ENCODE measurements at places on chromosomes 2 and 18.

DNA sequence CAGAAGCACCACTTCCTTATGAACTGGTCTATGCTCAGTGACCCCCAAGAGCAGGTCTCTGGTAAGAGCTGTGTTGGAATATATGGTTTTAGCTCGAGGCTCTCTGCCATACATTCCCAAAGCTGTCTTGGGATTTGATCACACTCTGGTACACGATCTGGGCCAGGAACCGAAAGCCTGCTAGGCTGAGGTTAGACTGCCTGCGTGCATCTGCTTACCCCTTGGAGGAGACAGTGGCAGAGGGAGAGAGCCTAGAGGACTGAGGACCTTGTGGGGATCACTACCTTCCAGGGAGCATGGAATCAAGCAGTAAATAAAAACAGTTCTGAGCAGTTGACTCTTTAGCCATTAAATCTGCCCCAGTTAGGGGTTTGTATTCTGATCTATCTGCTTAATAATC lies 63.7 kb downstream of the ZNF532 start:
- no peak for DNase-seq

DNA sequence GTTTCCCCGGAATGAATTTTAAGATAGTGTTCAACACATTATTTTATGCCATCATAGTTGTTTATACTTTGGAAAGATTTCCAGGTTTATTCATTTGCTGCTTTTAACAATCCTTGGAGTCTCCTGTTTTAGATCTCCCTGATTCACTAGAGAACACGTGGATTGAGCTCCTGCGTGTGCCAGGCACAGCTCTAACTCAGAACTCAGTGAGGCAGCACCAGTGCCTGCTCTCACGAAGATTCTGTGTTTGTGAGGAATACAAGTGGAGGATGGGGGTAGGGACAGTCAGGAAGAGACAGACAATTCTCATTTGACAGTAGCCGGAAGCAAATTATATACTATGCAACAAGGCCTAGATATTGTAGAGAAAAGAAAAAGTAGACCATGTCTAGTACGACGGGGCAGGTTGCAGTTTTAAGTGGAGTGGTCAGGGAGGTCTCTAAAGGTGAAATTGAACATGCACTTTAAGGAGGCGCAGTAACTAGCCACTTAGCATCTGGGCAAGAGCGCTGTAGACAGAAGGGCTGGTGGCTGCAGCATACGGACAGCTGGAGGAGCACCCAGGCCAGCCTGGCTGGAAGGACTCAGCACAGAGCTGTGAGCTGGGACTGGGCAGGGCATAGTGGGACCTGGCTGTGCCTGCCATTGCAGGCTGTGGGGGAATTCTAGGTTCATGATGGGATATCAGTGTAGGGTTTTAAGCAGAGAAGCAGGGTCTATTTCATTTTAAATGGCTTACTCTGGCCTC lies 24.3 kb downstream of the RNF144A start:
- DNase-seq = no peak

- DNase-seq = no peak
Measured at GRCh38 chr2:55247025-55247424, 14.5 kb downstream of the RPS27A start.

- DNase-seq = no peak
Measured at GRCh38 chr2:30730736-30731647, 76.3 kb downstream of the CAPN13 start.

- no peak for DNase-seq
Measured at GRCh38 chr2:205283736-205284270, 398.5 kb upstream of the NRP2 start.

GRCh38 chr18:79697976-79698375 lies 18.4 kb downstream of the CTDP1 start:
- no peak for DNase-seq

- no peak for DNase-seq
Measured at GRCh38 chr2:146776596-146776995, 1068.2 kb upstream of the ACVR2A start.

- DNase-seq = peak; percentile 11
Measured at GRCh38 chr2:233354971-233355574, 779 bp downstream of the DGKD start.

DNA sequence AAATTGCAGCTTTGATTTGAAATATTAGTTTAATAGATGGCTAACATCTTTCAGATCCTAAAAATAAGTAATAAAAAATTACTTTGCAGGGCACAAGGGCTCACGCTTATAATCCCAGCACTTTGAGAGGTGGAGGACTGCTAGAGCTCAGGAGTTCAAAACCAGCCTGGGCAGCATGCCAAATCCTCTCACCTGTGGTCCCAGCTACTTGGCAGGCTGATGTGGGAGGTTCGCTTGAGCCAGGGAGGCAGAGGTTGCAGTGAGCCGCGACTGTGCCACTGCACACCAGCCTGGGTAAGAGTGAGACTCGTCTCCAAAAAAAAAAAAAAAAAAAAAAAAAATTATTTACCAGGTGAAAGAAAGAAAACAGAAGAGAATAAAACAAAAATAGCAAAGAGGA lies 449.8 kb downstream of the NRXN1 start:
- DNase-seq = no peak

- peak; percentile 84 for DNase-seq
Measured at GRCh38 chr18:61589053-61589723, 256.0 kb downstream of the CDH20 start.

DNA sequence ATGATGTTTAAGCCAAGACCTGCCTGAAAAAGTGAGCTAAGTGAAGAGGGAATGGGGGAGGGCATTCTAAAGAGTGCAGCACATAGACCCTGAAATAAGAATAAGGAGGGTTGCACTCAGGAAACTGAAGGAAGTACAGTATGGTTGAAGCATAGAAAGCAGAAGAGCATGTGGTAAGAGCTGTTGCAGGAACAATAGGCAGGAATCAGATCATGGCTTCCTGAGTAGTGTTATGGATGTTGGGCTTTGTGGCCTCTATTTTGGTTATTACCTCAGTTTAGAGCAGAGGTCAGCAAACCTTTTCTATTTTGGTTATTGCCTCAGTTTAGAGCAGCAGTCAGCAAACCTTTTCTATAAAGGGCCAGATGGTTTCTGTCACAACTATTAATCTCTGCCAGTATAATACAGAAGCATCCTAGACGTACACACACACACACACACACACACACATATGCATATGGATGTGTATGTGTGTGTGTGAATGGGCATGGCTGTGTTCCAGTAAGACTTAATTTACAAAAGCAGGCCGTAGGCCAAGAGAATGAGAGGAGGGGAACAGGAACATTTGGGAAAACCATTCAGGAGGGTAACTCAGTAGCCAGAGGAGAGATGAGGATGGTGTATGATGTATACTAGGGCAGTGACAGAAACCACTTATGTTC lies 91.1 kb upstream of the MYO3B start:
- no peak for DNase-seq

- DNase-seq = no peak
Measured at GRCh38 chr2:121284463-121285449, at the start of gene TFCP2L1. TFCP2L1 (minus strand) TSS chr2:121285202; CDS start chr2:121285109, 93 bp downstream.

DNA sequence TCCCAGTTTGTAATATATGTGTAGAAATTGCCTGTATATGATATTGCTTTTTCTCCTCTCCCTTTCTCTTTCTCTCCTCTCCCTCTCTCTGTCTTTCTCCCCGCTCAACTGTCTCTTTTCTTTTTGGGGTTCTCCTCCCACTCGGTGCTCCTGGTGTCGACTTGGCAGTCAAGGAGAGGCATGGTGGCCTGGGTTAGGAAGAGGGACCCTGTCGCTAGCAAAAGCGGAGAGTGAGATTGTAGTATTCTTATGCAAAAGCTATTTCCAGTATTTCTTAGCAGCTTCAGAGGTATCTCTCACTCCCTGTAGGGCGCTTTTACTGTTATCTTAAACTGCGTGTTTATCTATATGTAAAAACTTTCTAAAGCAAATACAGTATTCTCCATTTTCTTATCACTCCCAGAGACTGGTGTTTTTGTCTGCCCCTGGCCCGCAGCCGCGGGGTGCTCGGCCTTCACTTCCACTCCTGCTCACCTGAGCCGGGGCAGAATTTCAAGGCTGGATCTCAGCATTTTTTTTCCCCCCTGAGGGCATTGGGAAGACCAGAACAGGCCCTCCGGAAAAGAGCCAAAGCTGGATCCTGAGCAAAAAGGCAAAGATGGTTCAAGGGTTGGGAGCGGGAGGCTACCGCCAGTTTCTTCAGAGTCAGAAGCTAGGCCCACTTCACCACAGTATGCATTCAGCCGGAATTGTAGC lies 4.3 kb downstream of the SIX3 start:
- no peak for DNase-seq

GRCh38 chr2:227033471-227034148 lies 130.4 kb downstream of the COL4A4 start:
- peak; percentile 15 for DNase-seq

DNA sequence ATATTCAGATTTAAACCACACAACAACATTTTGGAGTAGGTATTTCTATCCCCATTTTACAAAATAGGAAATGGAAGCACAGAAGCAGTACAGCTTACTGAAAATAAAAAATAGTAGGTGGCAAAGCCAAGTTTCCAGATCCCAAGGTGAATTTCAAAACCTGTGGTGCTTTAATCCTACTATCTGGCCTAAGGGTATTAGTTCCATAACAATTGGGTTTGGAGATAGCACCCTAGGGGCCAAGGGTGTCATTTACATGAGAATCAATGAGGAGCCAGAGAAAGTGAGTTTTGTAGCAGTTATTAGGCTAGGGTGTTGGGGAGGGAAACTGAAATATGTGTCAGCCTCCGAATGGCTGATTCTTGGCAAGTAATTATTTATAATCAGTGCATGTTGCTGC lies 24.9 kb downstream of the OSBPL6 start:
- DNase-seq = no peak

DNA sequence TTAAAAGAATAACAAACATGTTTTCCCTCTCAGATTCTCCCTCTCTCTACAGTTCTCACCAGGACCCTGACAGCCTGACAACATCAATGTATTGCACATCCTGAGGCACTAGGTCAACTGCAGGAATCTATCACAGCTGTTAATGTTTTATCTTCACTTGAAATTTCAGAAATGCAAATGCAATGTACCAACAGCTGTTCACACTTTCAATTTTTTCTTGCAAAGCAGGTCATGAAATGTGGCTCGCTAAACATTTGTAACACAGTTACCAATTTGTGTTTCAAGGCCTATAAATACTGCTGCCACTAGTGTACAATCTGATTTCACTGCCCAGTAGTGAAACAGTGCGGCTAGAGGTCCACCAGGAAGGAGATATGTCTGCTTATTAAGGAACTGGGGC lies 147.8 kb downstream of the EXOC6B start:
- no peak for DNase-seq

GRCh38 chr2:217625557-217626169 lies 377.1 kb downstream of the TNS1 start:
- no peak for DNase-seq

DNA sequence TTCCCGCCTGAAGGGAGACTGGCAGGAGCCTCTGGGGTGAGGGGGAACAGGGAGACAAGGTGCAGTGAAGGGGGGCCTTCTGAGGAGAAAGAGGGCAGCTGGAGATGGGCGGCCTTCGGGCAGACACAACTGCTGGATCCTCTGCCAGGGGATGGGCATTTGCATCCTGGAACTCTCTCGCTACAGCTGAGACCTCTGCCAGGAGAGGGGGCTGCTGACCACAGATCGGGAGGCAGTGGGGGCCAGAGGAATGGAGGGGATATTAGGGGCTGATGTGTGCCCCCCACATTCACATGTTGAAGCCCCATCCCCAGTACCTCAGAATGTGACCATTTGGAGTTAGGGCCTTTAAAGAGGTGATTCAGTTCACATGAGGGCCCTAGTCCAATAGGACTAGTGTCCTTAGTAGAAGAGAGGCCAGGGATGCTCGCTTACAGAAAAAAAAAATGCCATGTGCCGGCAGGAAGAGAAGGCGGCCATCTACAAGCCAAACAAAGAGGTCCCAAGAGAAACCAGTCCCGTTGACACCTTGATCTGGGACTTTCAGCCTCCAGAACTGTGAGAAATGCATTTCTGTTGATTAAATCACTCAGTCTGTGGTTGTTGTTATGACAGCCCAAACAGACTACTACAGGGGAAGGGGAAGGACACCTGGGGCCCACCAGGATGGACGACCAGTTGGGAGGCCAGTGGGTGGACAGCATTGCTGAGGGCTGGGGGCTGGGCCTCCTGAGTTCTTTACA lies 50.0 kb downstream of the TRABD2A start:
- no peak for DNase-seq

DNA sequence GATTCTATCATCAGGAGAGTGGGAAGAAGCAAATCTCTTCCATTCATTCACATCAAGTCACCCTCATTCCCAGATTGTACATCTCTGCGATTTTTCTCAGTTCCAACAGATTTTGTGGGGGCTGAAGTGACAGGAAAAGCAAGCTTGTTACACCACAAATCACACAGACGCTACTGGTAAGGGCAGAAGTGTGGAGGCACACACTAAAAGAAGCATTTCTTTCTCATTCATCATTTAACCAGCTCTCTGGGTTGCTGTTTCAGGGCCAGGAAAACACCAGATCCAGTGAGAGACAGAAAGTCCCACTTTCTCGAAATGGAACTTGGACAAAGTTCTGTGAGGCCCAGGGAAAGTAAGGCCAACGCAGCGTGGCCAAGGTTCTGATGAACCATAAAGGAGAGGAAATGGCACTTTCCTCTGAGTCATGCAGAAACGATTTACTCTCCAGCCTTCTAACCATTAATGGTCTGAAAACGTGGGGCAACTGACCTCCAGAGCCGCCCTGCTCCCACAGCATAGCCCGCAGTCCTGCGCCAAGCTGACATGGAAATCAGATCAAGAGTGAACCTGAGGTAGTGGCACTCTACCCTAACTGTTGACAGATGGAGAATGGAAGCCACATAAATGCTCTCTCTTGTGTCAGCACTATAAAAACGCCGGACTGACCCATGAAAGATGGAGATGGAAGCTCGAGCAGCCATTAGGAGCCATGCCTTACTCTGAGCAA lies 191.0 kb downstream of the C1D start:
- DNase-seq = no peak

- no peak for DNase-seq
Measured at GRCh38 chr2:25078170-25079049, 36.5 kb downstream of the EFR3B start.

DNA sequence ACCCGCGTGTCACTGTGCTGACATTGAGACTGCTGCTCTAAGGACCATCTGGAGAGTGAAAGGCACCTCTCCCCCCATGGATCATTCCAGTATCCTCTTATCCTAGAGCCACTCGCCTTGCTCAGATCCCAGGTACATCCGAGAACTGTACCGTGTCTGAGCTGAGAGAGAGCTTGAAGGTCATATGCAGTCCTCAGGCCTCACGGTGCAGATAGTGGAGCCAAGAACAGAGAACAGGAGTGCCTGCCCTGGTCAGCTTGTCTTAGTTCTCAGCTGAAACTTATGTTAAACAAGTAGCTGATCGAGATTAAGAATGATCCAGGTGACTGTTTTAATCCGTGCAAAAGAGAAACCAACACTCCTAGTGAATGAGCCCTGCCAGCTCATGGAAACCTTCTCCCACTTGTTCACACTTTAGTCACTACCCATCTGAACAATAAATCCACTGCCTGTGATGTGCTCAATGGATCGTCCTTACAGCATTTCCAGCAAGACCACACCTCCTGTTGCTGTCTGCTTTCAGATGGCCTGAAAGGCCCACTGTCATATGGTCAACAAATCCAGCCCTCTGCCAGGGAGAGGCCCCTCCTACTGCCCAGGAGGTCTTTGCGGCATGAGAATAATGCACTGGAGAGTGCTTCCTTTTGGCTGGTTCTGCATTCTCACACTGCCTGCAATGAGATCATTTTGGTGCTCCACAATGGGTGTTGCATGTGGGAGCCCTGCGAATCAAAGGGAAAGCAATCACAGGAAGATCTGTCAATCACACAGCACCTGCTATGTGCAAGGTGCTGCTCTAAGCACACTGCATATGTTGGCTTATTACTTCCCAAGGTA lies 43.7 kb upstream of the APCDD1 start:
- peak; percentile 15 for DNase-seq

All from inflammatory macrophage treated with lipopolysaccharide for 4 hours (primary cell).